ENCODE measurements at places on chromosomes 5 and 9.

DNA sequence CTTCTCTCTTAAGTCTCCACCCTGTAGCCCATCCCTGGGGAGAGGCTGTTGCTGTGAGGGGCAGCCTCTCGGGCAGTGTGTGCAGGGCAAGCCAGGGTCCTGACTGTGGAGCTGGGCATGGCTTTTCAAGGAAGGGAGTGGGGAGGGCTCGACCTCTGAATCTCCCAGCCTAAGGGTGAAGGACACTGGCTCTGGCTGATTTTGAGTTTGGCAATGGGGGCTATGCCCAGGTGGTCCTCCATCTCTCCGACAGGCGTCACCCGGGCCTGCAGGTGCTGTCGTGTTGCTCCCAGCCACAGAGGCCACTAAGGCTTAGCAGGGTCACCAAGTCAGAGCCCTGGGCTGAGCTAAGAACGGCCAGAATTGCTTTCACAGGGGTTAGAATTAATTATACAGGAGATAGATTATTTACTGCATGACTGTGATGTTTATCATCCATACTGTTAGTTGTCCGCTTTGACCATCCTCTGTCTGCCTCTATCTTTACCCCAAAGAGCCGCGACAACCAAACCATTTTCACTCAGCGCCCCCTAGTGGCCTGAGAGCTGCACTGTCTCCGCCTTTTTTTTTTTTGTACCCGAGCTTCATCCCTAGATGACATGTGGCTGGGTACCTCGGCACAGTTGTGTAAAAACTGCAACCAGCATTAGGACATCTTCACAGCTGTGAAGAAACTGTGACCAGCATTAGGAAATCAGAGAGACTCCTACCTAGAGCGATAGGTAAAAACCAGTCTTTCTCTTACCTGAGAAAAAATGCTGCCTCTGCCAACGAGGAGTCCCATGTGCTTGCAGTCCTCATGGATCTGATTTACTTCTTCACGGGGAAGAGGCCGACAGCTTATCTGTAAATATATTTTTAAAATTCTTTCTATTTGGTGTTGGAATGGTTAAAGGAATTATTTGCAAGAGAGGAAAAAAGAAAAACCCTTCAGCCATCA, 44.5 kb downstream of the AGXT2 start:
- peak; percentile 67 for DNase-seq

DNA sequence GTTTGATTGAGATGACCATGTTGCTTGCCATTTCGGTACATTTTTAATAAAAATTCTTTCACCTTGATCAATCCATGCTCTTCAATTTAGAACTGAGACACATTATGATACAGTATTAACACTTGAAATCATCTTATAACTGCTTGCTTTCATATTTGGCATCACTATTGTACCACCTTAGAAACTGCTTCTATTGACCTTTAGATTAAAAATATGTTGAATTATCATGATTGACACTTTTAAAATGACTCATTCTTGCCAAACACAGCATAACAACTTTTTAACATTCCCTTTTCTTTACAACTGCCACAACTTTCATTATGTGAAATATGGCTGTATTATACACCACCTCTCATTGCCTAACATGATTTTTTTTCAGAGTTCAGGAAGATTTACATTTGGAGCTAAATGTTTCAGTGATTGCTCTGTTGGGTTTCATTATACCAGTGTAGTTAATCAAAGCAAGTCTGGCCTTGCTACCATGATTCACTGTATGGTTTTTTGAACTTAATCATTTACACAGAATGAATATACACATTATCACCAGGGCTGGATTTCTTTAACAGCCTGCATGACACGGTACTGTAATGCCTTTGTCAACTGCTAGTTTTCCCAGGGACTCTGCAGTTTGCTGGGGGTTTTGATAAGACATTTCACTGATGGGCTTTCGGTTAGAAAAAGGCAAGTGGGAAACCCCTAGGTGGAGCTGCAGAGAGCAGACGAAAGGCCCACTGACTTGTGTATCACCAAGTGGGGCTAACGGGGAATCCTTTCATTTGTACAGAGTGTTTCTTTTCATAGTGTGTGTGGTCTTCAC, 93.6 kb upstream of the TLE4 start:
- DNase-seq: peak; percentile 21

GRCh38 chr5:398475-399295, 44.3 kb upstream of the EXOC3 start:
- no peak for DNase-seq

DNA sequence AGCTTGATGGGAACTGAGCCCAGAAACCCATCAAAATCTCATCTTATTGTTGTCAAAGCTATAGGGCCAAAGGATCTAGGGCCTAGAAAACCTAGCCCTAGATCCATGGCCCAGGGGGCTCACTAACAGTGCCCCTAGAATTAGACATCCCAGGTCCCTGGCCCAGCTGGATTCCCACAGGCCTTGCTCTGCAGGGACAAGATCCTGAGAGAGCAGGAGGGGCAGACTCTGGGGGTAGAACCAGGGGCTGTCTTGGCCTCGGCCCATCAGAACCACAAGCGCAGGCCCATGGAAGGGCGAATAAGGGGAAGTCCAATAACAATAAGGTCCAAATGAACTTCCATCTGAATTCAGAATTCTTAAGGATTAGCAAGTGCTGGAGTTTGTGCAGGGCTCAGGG, 69.6 kb downstream of the IL6ST start:
- no peak for DNase-seq

GRCh38 chr5:99605904-99606303, 677.1 kb upstream of the CHD1 start:
- DNase-seq: no peak

GRCh38 chr9:22079873-22080341, 70.8 kb upstream of the CDKN2B start:
- peak; percentile 78 for DNase-seq

DNA sequence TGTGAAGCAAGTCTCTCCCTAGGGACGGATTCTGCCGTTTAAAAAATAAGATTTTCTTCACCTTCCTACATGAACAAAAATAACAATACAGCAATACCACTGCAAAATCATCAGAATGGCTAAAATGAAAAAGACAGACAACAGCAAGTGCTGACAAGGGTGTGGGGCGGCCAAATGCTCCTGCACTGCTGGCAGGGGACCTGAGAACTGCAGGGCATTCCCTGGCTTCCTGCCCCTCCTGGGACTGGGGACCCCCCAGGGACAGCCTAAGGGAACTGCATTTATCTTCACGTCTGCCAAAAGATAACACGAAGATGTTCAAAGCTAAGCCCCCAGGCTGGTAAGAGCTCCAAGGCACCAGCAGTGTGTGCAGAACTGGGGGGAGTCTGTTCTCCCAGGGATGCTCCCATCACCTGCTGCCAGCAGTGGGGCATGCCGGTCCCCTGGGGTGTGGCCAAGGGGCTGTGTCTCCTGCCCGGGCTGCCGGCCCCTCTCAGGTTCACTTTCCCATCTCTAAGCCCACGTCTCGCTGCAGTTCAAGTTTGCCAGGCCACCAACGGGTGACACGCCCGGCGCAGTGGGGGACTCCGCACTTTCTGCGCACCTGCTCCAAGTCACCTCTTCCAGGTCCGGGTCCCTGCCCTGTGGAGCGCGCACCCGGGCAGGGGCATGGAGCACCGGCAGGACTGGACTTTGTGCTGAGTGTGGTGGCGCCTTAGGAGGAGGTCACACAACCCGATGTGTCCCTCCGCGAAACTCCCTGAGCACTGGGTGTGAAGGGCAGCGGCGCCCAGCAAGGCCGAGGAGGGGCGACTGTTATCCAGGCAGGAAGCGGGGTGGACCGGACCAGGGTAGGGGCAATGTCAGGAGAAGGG, 4.5 kb upstream of the EGFL7 start:
- DNase-seq: no peak

GRCh38 chr9:120413121-120414048, 166.6 kb downstream of the CDK5RAP2 start:
- DNase-seq: no peak

- no peak for DNase-seq
These were observed 169.4 kb upstream of the CCNH start for GRCh38 chr5:87582149-87582548.

GRCh38 chr5:138979684-138980280, 104.6 kb upstream of the LRRTM2 start:
- DNase-seq: no peak

DNA sequence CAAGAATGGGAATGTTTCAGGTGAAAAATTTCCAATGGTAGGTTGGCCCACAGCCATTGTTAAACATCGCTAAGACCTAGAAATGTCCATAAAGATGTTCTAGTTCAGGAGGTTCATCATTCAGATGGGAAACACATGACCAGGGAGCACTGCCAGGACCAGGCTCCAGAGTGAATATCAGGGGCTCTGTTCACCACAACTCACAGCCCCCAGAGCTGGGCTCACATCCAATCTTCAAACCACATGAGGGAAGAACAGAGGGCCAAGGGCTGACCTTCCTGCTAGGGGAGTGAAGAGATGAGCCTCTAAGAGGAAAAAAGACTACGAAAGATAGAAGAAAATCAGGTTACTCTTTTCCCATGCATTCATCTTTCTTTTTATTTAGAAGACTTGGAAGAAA, 205.8 kb downstream of the SEMA5A start:
- DNase-seq: no peak

DNA sequence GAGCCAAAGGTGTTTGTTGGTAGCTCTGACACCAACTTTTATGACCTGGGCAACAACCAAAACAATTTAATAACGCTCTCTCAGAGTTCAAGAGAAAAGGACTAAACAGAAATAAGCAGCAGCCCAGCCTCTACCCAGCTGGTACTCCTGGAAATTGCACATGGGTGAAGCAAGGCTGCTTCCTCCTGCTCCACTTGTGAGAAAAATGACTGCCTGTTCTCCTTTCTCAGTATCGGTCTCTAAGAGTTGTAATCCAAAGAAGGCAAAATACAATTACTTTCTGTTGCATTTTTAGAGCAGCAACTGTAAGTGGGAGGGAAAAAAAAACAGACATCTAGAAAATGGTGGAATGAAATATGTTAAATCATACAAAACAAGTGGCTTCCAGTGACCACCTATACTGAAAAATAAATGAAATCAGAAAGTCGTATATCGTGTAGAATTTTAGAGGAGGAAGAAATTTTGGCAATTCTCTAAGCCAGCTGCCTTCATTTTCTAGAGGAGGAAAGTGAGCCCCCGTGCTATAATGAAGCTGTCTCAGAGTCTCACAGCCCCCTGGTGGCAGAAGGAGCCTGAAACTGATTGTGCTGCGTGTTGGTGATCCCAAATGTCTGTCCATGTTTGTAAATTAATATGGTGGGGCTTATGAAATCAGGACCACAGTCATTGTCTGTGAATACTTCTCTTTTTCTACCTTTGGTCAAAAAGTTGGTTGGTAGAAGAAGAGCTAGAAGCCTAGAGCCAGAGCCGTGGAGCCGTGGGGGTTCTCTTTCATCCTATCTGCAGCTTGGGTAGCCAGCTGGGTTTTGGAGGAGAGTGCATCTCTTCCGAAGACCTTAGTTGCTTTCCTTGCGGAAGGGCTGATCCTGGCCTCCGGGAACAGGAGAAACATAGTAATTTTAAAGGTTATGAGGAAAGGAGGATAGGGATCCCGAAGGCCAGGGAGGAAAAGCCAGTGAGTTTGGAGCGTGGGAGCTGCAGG, 139.9 kb downstream of the PIP5K1B start:
- DNase-seq: peak; percentile 78

- DNase-seq: no peak
These were observed 183.9 kb downstream of the LRRC70 start for GRCh38 chr5:62762503-62762902.

GRCh38 chr9:109190151-109190550, 23.1 kb upstream of the FRRS1L start:
- DNase-seq: no peak

GRCh38 chr5:74623748-74624408, 16.6 kb downstream of the ENC1 start:
- DNase-seq: no peak

DNA sequence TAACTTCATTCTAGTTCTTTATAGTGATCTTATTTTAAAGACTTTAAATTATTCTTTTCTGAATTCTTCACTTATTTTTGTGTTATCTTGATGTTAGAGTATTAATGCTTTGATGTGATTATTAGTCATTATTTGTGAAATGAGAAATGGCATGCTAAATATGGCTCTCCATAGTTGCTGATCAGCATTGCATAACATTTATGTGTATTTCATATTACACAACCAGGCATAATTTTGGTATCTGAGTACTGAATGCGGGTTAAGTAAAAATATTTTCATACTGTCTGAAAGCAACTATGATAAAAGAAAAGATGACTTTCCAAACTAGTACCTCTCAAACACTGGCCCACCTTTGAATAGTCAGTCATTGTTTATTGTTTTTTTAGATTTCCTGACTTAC, 41.1 kb upstream of the CCNH start:
- DNase-seq: no peak

GRCh38 chr9:19231126-19231903, 822 bp downstream of the DENND4C start:
- DNase-seq: peak; percentile 92

- no peak for DNase-seq
These were observed 84.1 kb downstream of the ERBIN start for GRCh38 chr5:66010476-66010875.

- DNase-seq: no peak
These were observed 40.9 kb upstream of the TNC start for GRCh38 chr9:115158661-115159481.

DNA sequence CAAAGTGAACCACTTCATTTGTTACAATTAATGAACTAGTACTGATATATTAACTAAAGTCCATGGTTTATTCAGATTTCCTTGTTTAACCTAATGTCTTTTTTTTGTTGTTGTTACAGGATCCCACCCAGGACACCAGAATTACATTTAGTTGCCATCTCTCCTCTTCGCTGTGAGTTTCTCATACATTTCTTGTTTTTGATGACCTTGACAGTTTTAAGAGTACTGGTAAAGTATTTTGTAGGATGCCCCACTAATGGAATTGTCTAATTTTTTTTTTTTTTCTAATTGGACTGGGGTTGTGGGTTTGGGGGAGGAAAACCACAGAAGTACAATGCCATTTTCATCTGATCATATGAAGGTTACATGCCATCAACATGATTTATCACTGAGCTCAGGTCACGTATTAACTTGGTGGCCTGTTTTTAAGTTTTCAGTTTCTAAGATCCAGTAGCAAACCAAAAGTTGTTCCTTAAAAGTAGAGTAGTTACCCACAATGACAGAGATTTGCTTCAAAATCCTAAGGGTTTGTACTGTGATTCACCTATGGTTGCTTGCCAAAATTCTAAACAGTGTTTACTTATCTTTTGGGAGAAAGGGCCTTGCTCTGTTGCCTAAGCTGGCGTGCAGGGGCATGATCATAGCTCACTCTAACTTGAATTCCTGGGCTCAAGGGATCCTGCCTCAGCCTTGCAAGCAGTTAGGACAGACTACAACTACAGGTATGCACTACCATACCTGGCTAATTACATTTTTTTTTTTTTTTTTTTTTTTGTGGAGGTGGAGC, 4.5 kb upstream of the OTULIN start:
- no peak for DNase-seq

DNA sequence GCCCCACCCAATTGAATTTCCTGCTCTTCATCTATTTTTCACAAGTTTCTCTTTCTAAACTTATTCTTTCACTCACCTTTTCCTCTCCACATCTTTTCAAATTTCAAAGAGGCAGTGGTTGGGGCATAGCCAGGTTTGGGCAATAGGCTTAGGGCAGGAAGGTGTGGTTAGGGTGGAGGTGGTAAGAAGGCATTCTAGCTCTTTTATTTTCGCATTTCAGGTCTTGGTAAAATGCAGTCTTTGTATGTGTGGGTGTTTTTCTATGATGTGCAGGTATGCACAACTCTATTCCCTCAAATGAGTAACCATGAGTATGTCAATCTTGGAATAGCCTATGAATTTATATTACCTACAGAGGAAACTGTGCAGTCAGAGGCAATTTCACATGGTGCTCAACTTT, 129.8 kb upstream of the IFNE start:
- no peak for DNase-seq

Measured in suppressor macrophage treated with lipopolysaccharide for 1 hour (primary cell).